RPMI7951 (cell line): ENCODE measurements at places on chromosomes 6 and 20. TPM values are rescaled to one million over a fixed set of nuclear protein-coding genes. Genes with fewer than 3 reads are reported as not detected.

The PKIB gene
- 0.72 TPM in 1 of 2 replicates, not detected in the other for total RNA-seq

The FOXQ1 gene
- not detected in 2 replicates for total RNA-seq

The GSTA1 gene
- 0.48 and 0.68 TPM in 2 replicates for total RNA-seq

The PAK5 gene
- not detected in 2 replicates for total RNA-seq

The GNAS-AS1 gene
- 1.1 TPM in 2 replicates for total RNA-seq

The EPPIN gene
- total RNA-seq: not detected in 2 replicates
